ENCODE measurements at places on chromosomes 5 and 9. TPM values are rescaled to one million over a fixed set of nuclear protein-coding genes. Genes with fewer than 3 reads are reported as not detected.

Gene ACTBL2
- not detected for polyA plus RNA-seq

Gene PCDHB2
- polyA plus RNA-seq, result 8.3 TPM

Gene SYK
- not detected for polyA plus RNA-seq

Gene SURF2
- 15.7 TPM for polyA plus RNA-seq

Gene SLC6A7
- 0.65 TPM for polyA plus RNA-seq

Gene BRD3OS
- polyA plus RNA-seq, result 15.8 TPM

Gene DPM2
- polyA plus RNA-seq, result 13.0 TPM

Gene NIM1K
- 1.3 TPM for polyA plus RNA-seq

Gene SPATA31C1
- polyA plus RNA-seq, result not detected

Gene PCDHB14
- polyA plus RNA-seq, result 5.4 TPM

Gene CTNND2
- polyA plus RNA-seq, result 35.0 TPM

Gene SLCO6A1
- not detected for polyA plus RNA-seq

Gene ECPAS
- 62.2 TPM for polyA plus RNA-seq

Gene ST8SIA4
- polyA plus RNA-seq, result 0.31 TPM

Gene TAS2R1
- polyA plus RNA-seq, result not detected

Gene CATSPER3
- not detected for polyA plus RNA-seq

Gene FAXDC2
- polyA plus RNA-seq, result 19.6 TPM

Gene AK1
- 86.9 TPM for polyA plus RNA-seq

Gene PPP3R2
- polyA plus RNA-seq, result 0.31 TPM

Gene SURF6
- 4.8 TPM for polyA plus RNA-seq

Gene FBXO4
- polyA plus RNA-seq, result 6.1 TPM

Gene BSPRY
- 54.2 TPM for polyA plus RNA-seq

Gene SLC24A2
- polyA plus RNA-seq, result 314 TPM

Gene C5
- polyA plus RNA-seq, result 0.44 TPM

Gene INSL6
- 2.3 TPM for polyA plus RNA-seq

Gene MYMK
- not detected for polyA plus RNA-seq

Gene FAM193B
- polyA plus RNA-seq, result 9.3 TPM

Gene LHX6
- polyA plus RNA-seq, result 0.15 TPM

Gene BARHL1
- polyA plus RNA-seq, result not detected

Gene PCDHA6
- 4.0 TPM for polyA plus RNA-seq

Gene FGF10
- not detected for polyA plus RNA-seq

Gene IL3
- not detected for polyA plus RNA-seq

Gene DMGDH
- polyA plus RNA-seq, result 0.10 TPM

Gene NMRK1
- 24.6 TPM for polyA plus RNA-seq

Gene FBXL17
- 8.5 TPM for polyA plus RNA-seq

Gene FOXI1
- polyA plus RNA-seq, result not detected

Gene OBP2B
- not detected for polyA plus RNA-seq

Gene IRX1
- not detected for polyA plus RNA-seq

Gene BHMT
- polyA plus RNA-seq, result not detected

Gene PRPF4
- polyA plus RNA-seq, result 8.3 TPM

Gene ZNF300
- polyA plus RNA-seq, result 4.3 TPM

Gene ADGRV1
- 36.2 TPM for polyA plus RNA-seq

Gene KCNV2
- not detected for polyA plus RNA-seq

Gene TRIM36
- 42.3 TPM for polyA plus RNA-seq

Gene CDKN2A
- 28.8 TPM for polyA plus RNA-seq

Gene GHR
- 4.2 TPM for polyA plus RNA-seq

Gene CCNI2
- polyA plus RNA-seq, result 152 TPM

Gene IRX2
- polyA plus RNA-seq, result 2.1 TPM

Gene GABRA6
- 21.4 TPM for polyA plus RNA-seq

Gene WNT8A
- polyA plus RNA-seq, result not detected

Gene ARSI
- not detected for polyA plus RNA-seq

Gene LURAP1L
- 3.6 TPM for polyA plus RNA-seq

Gene LECT2
- not detected for polyA plus RNA-seq

Gene LRRC70
- 0.35 TPM for polyA plus RNA-seq
